Lower leg skin (tissue), 4 donors: ENCODE measurements at places on chromosomes 11 and 22. TPM values are rescaled to one million over a fixed set of nuclear protein-coding genes. Genes with fewer than 3 reads are reported as not detected.

The NLRX1 gene
- 52.8 TPM for total RNA-seq

The TTC36 gene
- total RNA-seq: not detected

The RBM14 gene
- 47.4 TPM for total RNA-seq

DNA sequence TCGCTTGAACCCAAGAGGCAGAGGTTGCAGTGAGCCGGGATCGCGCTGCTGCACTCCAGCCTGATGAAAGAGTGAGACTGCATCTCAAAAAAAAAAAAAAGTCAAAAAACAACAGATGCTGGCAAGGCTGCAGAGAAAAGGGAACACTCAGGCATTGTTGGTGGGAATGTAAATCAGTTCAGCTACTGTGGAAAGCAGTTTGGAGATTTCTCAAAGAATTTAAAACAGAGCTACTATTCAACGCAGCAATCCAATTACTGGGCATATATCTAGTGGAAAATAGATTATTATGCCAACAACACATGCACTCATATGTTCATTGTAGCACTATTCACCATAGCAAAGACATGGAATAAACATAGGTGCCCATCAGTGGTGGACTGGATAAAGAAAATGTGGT is 89.7 kb downstream of the EFCAB6 start:
- no peak for DNase-seq

DNA sequence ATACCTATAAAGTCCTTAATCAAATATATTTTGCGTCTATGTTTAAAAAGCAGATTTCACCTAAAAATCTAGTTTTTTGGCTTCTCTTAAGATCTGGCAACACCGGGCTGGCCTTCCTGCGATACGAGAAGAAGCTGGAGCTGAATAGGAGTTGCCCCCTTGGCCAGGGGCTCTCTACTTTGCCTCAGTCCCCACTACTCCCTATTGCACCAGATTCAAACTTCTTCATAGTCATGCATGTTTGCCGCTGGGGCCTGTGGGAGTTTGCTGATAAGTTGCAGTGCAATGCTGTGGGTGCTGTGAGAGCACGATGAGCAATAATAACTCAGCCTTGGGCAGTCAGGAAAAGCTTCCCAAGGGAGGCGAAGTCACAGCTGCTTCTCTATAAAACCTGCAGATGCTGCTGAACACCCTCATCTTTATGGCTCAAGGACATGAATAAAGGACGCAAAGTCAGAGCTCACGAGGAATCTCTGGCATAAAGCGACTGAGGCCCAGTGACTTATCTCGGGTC is 15.2 kb upstream of the EIF3D start:
- no peak for DNase-seq

DNA sequence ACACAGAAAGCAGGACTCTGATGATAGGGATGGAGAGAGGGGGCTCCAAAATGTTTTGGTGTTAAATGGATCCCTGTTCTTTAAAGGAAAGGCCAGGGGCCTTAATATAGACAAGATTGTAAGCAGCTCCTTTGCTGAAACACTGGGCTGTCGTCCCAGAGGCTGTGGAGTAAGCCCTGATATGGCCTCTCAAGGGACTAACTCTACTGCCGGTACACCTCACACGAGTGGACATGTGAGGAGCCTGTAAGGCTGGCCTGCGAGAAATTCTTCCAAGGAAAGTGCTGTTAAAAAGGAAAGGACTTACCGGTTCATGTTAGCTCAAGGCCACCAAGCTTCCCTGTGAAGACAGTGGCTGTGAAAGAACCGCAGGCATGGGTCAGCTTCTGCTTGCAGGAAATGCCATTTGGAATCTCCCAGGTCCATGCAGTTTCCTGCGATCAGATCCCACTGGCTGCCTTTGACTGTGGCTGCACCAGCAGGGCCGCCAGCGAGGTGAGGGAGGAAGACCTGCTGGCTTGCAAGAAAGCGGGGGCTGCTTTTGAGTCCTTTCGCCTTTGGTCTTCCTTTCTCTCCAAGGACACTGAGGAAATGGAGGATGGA is 106.6 kb downstream of the PRR5L start:
- no peak for DNase-seq

GRCh38 chr11:98107736-98108135 is 913.0 kb upstream of the CNTN5 start:
- DNase-seq: no peak

GRCh38 chr22:29855611-29856181 is 17.6 kb upstream of the ASCC2 start:
- DNase-seq: no peak

DNA sequence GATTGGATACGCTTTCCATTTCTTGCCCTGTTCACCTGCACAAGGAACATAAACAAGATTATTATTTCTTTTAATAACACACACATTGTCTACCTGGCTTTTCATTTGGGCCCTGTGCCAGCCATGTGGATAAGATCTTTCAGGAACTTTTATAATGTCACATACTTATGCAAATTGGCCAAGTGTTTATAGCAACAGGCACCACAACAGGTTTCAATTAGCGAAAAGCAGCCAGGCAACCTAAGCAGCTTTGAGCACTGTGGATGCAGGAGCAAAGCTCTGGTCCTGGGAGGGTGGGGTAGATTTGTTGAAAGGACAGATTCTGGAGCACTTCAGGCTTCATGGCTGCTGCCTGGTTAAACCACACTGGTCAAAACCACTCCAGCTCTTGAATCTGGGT is 217.4 kb downstream of the BARX2 start:
- peak; percentile 75 for DNase-seq

DNA sequence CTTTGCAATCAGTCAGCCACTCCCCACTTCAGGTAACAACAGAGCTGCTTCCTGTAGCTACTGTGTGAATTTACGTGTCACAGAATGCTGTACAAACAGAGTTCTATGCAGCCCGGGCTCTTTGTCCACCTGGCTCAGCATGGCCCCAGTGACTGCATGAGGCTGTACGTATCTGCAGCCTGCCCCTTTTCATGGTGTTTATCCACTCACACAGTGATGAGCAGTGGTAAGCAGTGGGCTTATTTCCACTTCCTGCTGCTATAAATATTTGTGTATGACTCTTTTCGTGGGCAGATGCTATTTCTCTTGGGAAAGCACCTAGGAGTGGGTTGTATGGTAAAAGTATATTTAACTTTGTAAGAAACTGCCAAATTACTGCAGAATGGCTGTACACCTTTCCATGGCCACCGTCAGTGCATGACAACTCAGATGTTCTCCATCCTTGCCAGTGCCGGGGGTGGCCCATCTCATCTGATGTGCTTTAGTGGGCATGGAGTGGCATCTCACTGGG is 43.3 kb downstream of the MYEOV start:
- DNase-seq: no peak
